ENCODE measurements at places on chromosomes 11 and 22. TPM values are rescaled to one million over a fixed set of nuclear protein-coding genes. Genes with fewer than 3 reads are reported as not detected.

DNA sequence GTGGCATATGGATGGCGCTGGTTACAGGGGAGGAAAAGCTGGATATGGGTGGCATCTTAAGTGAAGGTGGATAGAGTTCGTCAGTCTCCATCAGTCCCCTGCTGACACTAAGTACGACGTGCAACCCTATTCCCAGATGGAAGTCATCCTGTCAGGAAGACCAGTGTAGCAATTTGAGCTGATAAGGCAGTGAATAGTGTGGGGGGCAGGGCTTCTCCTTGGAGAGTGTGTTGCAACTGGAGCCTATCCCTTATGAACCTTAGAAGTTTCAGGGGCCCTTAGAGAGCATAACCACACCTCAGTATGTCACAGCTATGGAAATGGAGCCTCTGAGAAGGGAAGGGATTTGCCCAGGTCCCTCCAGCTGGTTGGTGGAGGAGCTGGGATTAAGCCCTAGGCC, 36.1 kb upstream of the ANKK1 start:
- DNase-seq, result no peak

The KIAA1671 gene
- 7.3 TPM for total RNA-seq

The TSSK2 gene
- not detected for total RNA-seq

DNA sequence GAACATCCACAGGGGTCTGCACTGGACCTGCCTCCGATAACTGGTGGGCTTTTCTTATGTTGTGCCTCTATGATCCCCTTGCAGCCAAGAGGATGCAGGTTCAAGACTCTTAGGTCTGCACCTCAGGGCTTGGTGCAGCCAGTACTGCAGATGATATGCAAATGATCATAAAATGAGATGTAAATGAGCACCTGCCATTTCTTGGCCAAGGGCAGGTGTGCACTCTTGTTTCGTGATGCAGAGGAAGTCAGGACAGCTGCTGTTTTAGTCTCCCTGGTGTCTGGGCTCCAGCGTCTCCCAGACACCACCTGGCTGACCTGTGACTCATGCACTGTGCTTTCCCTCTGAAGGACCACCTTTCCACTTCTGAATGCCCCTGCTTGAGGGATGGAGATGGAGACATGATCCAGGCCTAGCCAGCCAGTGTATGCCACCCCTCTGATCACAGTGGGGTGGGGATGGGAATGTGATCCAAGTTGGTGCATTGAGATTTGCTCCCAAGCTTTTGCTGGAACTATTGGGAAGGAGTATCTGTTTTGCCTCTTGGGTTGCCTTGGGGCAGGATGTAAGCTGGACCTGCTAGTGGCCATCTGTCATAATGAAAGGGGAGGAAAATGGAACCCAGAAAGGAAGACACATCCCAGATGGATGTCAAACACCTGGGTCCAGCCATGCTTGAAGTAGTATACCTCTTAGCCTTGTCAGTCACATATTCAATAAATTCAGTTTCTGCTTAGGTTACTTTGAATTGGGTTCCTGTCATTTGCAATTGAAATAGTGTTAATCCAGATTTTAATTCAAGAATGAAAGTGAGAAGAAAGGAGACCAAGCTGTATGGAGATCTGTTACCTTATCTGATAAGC, 3.3 kb upstream of the KCNJ11 start:
- no peak for DNase-seq

- no peak for DNase-seq
Measured at GRCh38 chr11:112166562-112166961, 610 bp upstream of the TEX12 start.

The TPP1 gene
- total RNA-seq, result 28.5 TPM

DNA sequence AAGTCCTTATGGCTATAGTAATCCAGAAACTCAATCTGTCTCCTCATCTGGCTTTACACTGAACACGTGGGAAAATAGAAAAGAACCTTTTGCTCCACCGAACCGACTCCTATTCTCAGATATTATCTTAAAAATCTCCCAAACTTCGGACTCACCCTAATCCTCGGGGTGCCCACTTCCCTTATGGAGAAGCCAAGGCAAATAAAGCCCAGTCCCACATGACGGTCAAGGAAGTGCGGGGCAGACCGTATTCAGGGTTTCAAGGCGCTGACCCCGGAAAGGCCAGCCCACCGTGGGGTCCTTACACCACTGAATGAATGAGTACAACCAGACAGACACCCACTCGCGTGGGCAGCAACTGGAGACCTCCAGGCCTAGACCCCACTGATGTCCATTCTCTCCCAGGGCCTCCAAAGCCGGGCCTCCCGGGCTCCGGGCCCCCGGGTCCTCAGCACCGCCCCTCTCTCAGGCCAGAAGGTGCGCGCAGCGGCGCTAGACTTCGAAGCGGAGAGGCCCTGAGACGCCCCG, 489 bp downstream of the NUP98 start:
- DNase-seq, result no peak

The OR52M1 gene
- total RNA-seq, result not detected

- DNase-seq, result no peak
Measured at GRCh38 chr11:86069408-86070101, 671 bp upstream of the PICALM start.

The POTEH gene
- not detected for total RNA-seq

GRCh38 chr11:70524096-70524922, 126.0 kb downstream of the CTTN start:
- no peak for DNase-seq

GRCh38 chr11:91158891-91159537, 936.2 kb upstream of the CHORDC1 start:
- no peak for DNase-seq

GRCh38 chr11:33135216-33135615, 26.1 kb downstream of the CSTF3 start:
- no peak for DNase-seq

- no peak for DNase-seq
Measured at GRCh38 chr11:34382532-34383276, 24.9 kb upstream of the ABTB2 start.

DNA sequence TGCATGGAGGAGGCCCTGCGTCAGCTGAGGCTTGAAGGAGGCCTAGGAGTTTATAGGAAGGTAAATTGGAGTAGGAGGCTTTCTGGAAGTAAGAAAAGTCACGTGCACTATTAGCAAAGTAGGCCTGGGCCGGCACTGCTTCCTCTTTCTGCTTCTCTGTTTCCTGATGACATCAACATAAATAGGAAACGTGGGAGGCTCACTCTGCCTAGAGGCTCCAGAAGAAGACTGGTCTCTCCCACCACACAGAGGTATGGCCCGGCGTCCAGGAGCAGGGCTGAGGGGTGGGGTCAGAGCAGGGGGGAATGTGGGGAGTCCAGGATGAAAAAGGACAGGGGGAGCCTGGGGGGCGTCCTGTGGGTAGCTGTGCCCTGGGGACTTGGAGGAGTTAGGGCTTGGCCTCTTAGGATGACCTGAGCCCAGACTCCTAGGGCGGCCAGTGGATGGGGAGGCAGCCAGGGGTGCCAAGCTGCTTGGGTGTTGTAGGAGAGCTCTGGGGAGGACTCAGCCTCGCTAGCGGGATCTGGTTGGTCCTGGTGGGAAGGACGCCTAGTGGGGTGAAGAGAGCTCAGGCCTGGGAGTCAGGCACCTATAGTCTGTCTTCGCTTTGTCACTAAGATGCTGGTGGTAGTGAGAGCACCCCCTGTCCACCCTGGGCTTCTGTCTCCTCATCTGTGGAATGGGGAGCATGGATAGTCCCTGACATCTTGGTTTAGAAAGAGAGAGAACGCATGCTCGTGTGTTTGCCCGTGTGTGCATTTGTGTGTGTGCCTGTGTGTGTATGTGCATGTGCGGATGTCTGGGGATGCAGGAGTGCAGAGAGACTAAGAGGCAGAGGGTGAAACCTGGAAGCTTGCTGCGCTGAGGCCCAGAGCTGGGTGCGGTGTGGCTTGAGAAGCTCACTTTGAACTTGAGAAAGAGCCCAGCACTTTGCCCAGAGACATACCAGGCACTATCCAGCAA, at the start of gene CSF2RB:
TSS of gene CSF2RB (plus strand) at position 202 of the 963 bp plus-strand sequence. CDS start 8,580 bp downstream, outside the sequence.
- no peak for DNase-seq

The FJX1 gene
- 0.98 TPM for total RNA-seq

DNA sequence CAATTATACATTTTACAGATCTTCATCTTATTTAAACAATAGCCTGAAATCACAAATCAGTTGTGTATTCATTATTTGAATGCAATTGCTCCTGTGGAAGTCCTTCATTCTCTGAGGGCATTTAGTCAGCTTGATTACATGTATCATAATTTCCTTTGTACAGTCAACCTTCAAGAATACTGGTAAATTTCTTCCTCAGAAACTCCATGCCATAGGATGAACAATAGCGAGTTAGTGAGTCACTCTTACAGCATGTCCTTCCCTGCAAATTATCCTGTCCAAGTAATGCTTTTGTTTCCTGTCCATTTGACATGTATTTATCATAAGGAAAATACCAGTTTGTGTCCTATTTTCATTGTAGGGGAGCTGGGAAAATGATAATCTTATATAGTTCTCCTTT, 3.8 kb downstream of the OR10S1 start:
- DNase-seq, result no peak

DNA sequence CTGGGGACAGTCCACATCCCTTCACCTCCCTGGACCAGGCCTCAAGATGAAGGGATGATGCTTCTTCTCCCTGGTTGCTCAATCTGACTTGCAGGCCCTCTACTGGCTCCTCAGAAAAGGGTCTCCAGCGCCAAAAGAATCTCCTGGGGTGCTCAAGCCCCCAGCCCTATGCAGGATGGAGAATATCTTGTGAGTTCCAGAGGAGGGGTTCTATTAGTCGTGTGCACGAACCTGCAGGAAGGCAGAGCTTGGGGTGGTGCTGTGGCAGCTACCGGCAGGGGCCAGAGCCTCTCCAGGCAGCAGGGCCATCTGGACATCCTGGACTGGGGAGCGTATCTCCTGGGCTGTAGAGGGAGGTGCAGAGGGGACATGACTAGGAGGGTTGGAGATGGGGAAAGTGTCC, 1339.5 kb downstream of the BRD1 start:
- no peak for DNase-seq

DNA sequence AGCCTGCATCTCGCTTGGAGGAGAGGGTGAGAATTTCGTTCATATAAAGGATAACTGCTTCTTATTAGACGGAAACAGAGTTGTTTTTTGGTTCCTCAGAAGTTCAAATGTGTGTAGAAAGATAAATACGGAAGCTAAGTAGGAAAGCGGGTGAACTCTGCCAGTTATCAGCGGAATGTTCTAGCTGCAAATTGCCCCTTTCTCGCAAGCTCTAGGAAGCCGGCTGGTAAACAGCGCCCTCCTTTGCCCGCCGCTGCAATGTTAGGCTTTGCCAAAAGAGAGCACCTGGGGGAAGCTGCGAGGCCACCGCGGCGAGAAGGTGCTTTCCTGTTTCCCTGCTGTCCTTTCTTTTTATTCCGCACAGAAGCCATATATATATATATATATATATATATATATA, 67.0 kb downstream of the IGLL5 start:
- peak; percentile 74 for DNase-seq

DNA sequence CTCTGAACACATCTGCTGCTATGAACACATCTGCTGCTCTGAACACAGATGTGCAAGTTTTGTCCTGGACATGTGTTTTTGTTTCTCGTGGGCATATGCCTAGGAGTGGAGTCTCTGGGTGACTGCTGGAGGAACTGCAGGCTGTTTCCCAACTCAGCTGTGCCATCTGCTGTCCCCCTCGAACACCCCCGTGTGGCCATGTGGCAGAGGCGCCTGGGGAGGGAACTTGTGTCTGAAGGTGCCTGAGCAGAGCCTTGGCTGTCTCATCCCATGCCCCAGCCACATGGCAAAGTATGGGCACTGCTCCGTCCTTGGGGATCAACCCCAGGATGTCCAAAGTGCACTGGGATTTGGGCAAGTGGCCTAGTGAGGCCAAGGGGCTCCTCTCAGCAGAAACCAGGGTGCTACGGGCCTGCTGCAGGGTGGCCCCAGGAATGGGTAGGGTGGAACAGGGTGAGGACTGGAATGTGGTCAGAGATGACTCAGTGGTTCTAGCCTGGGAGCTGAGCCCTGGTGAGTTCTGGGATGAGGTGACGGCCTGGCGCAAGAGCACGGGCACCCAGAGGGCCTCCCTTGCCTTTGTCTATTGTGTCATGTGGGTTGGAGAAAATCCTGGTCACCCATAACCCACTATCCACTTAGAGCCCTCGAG, 14.7 kb downstream of the GATD1 start:
- no peak for DNase-seq

DNA sequence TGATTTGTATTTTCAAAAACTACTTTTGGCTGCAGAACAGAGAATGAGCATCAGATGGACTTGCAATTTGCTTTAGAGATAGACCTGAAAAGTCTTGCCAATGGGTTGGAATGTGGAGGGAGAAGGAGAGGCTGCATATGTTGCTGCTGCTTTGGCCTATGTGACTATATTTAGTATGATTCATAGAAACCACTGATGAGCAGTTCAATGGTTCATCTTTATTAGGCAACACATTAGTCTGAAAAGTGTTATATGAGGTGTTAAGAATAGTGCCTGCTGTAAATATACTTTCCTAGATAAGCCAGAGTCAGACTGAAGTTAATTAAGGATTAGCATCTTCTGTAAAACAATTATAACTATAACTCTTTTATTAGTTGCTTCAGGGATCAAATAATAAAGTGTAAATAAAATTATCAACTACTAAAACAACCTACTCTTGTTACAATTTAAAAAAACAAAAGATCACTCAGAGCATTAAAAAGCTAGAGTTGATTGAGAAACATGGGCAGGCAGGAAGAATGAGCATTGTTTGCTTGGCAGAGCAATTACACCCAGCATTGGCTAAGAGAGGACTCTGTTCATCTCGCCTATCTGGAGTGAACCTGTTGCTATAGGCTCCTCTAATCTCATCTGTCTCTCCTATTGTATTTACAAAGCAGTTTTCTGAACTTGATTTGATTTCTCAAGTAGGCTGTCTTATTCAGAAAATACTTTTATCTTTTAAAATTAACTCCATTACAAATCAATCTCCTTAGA, 36.3 kb downstream of the HORMAD2 start:
- DNase-seq, result no peak

- DNase-seq, result no peak
Measured at GRCh38 chr11:34318111-34319037, 39.4 kb downstream of the ABTB2 start.

GRCh38 chr11:19924716-19925115, 212.1 kb downstream of the NAV2 start:
- no peak for DNase-seq

- DNase-seq, result no peak
Measured at GRCh38 chr11:110152199-110152598, 59.0 kb downstream of the ZC3H12C start.

DNA sequence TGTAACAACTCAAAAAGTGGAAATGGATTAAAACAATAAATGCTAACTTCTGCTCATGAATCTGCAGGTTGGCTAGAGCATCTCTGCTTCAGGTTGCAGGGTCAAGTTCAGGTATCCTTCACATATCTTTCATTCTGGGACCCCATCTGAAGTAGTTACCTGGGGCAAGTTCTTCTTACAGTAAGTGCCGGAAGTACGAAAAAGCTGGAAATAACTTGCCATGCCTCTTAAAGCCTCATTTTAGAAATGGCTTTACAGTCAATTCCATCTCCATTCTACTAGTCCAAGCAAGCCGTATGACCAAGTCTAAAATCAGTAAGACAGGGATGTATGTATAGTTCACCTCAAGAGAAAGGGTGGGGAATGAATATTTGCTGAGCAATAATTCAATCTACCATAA, 93.7 kb downstream of the FCHSD2 start:
- DNase-seq, result no peak

The PDHX gene
- 38.2 TPM for total RNA-seq

The PNPLA5 gene
- not detected for total RNA-seq
